ENCODE measurements at places on chromosomes 2 and 18. TPM values are rescaled to one million over a fixed set of nuclear protein-coding genes. Genes with fewer than 3 reads are reported as not detected.

DNA sequence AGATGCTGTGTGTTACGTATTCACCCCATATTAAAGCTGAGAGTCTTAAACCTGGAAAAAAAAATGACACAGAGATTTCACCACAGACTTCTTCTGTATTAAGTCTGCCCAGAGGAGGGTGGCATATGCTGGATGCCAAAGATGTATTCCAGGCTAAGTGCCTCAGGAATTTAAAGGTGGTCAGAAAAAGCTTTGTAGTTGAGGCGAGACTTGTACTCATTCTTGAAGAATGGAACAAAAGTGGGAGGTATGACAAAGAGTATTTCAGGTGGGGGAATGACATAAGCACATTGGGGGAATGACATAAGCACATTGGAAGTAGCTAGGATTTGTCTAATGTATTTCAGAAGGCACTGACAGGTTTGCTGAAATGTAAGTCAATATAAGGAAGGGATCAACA, 98.6 kb downstream of the BABAM2 start:
- no peak for DNase-seq

- no peak for DNase-seq
Observed at GRCh38 chr2:240786871-240787311, 33.1 kb downstream of the KIF1A start.

DNA sequence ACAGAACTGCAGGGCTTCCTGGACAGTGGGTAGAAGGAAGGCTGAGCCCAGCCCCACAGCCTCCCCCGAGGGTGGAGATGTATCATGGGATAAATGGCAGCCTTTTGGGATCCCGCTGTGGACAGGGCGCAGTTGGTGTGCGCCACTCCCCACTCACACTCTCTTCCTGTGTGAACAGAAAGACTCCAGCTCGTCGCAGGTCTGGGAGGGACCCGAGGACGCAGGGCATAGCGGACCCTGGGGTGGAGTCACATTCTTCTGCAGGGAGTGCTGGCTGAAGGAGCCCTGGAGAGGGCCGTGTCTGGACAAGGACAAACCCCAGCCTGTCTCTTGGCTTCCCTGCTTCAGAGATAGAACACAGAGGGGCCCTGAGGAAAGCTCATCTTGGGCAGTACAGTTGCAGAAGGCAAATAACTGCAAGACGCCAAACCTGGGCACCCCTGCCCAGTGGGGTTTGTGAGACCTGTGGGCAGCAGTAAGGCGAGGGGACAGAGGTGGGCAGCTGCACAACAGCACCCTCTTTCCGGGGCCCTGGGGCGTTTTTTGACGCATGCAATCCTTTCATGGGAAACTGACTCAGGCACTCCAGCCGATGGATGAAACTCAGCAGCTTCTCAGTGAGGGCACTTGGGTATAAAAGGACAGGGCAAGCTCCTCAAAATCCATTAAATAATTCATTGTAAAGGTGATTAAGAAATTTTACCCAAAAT, 101.9 kb downstream of the USP40 start:
- DNase-seq = no peak

The CD28 gene
- total RNA-seq = 279 TPM

The UGT1A8 gene
- total RNA-seq = not detected
